Activated CD4-positive, alpha-beta T cell treated with anti-CD3 and anti-CD28 coated beads, Interleukin-2, amount 10 ng/mL, durations not matched to agents 7 days and 5 days (primary cell): ENCODE measurements at places on chromosomes 1 and 21.
A peak's percentile ranks its signal among the peaks of the same experiment; 100 is the strongest.

- H3K36me3 ChIP-seq = no peaks in the 10 kb centered on the region
- H3K4me3 ChIP-seq = no peak overlapping the region
- H3K27me3 ChIP-seq = no peaks in the 10 kb centered on the region
- H3K4me1 ChIP-seq = no peaks in the 10 kb centered on the region
- no peak overlapping the region for H3K27ac ChIP-seq
- no peak for DNase-seq
Measured at GRCh38 chr21:31772674-31773555, 41.0 kb upstream of the SCAF4 start.

- H3K27me3 ChIP-seq = no peaks in the 10 kb centered on the region
- peaks cover 9% of the 10 kb centered on the region for H3K36me3 ChIP-seq
- no peak overlapping the region for H3K27ac ChIP-seq
Measured at GRCh38 chr21:36926989-36927718, 39.3 kb downstream of the HLCS start.

GRCh38 chr1:210367566-210367965 lies 38.9 kb downstream of the HHAT start:
- DNase-seq = no peak
- H3K4me1 ChIP-seq = no peaks in the 10 kb centered on the region
- no peak overlapping the region for H3K4me3 ChIP-seq
- H3K27me3 ChIP-seq = no peaks in the 10 kb centered on the region
- no peak overlapping the region for H3K27ac ChIP-seq
- no peaks in the 10 kb centered on the region for H3K36me3 ChIP-seq

DNA sequence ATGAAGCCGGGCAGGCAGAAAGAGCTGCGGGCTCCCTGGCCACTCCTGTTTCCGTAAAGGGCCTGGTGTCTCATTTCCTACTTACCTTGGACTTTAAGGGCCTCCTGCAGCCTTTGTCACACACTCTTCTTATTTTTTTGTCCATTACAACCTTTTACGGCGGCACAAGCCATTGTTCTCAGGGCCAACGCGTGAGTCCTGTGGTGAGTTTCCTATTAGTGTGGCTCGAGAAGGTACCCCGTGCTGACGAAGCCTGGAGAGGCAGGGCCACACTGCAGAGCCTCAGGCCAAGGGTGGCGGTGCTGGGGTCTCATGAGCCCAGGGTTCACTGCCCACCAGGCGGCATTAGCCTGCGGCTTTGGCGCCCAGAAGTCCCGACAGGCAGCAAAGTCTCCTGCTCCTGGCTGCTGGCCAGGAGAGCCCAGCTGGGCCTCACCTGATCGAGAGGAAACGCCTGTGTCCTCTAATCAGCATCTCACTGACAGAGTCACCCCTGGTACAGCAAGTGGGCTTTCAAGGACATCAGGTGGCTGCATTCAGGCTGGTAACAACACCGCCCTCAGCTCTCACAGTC lies 62.0 kb downstream of the SIK1 start:
- no peaks in the 10 kb centered on the region for H3K27me3 ChIP-seq
- no peak overlapping the region for H3K27ac ChIP-seq
- no peak overlapping the region for H3K4me3 ChIP-seq

DNA sequence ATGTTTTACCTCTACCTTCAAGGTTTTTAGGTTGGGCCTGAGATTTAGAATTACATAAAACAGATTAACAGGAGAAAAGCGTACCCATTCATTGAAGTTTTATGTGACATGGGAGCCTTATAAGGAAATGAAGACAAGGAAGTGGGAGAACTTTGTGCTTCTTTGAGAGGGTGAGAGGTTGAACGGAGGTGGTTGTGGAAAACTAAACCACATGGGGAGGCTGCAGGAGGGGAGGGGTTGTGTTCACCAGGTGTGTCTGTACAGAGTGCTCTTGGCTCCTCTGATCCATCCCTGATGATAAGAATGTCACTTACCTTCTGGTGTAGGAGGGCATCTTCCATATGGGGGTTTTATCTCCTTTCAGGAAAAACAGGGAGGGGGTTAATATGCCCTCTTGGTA lies 2.7 kb downstream of the SLX9 start:
- peaks cover 20% of the 10 kb centered on the region for H3K36me3 ChIP-seq
- peaks cover 52% of the 10 kb centered on the region for H3K4me1 ChIP-seq
- no peak overlapping the region for H3K4me3 ChIP-seq
- no peak for DNase-seq

- H3K36me3 ChIP-seq = no peaks in the 10 kb centered on the region
- H3K27me3 ChIP-seq = peaks cover 31% of the 10 kb centered on the region
- DNase-seq = no peak
- H3K4me3 ChIP-seq = no peak overlapping the region
Measured at GRCh38 chr1:213995603-213996002, 7.8 kb downstream of the PROX1 start.

- no peak for DNase-seq
- H3K27ac ChIP-seq = no peak overlapping the region
- H3K4me1 ChIP-seq = no peaks in the 10 kb centered on the region
- no peaks in the 10 kb centered on the region for H3K27me3 ChIP-seq
- H3K36me3 ChIP-seq = no peaks in the 10 kb centered on the region
Measured at GRCh38 chr1:171468120-171468750, 17.1 kb upstream of the PRRC2C start.

DNA sequence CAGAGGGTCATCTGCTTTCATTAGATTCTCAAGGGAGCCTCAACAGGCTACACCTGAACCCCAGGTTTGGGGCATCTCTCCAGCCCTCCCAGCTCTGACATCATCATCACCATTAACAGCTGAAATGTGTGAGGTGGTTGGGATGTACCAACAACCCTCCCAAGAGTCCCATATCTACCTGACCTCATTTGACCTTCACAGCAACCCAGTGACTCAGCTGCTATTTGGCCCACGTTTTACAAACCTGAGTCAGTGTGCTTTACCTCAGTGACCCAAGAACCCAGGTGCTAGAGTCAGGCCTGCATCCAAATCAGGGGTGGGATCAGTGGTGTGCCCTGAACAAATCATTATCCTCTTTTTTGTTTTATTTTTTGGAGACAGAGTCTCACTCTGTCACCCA lies 53.3 kb upstream of the TINAGL1 start:
- no peaks in the 10 kb centered on the region for H3K36me3 ChIP-seq
- H3K27ac ChIP-seq = no peak overlapping the region
- no peaks in the 10 kb centered on the region for H3K4me1 ChIP-seq
- no peak overlapping the region for H3K4me3 ChIP-seq
- no peak for DNase-seq

DNA sequence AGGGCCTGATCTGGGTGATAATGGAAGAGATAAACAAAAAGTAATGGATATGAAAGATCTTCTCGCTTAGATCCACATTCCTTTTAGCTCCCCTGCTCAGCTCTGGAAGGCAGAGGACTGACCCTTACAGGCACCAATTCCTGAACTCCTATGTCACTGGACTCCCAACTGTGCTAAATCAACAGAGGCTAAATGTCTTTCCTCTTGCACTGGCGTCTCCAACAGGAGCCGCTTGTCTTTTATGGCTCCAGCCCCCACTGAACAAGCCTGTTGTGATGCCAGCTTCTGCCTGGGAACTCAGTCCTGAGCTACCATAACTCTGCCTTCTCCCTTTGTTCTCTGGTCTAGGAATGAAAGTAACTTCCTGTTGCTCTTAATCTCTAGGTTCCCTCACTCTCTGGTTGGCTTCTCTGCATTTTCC lies 142.1 kb upstream of the COL11A1 start:
- no peak for DNase-seq
- no peak overlapping the region for H3K4me3 ChIP-seq
- no peaks in the 10 kb centered on the region for H3K27me3 ChIP-seq
- H3K27ac ChIP-seq = no peak overlapping the region

DNA sequence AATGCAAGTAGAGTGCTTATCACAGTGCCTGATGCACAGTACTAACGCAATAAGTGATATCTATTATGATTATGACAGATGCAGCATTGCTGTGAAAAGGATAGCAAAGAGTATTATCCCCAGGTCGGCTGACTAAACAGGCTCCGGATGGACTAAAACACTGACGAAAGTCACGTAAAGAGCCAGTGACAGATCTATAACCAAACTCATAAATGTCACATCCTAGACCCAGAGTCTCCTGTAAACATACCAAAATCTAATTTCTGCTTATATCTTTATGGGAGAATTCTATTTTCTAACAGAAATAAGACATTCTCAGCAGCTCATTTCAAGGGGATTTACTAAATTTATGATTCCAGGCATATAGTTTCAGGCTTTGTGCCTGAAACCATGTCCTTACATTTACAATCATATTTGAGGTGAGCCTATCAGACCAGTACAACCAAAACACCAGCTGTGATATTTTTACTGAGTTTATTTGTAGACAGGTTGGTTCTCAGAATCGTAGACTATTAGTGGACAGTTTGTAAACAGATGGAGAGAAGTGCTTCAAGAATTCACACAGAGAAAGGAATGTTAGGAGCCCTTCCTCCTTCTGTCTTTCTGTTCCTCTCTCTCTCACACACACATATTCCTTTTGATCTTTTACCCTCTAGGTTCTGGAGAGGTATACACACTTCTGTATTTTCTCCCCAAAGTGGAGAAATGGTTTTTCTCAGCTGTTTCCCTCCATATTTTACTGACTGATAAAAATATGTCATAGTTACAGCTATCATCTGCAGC lies 52.4 kb upstream of the WDR26 start:
- DNase-seq = no peak
- H3K4me3 ChIP-seq = no peak overlapping the region
- peaks cover 2% of the 10 kb centered on the region for H3K36me3 ChIP-seq
- H3K4me1 ChIP-seq = peaks cover 13% of the 10 kb centered on the region
- H3K27me3 ChIP-seq = no peaks in the 10 kb centered on the region

DNA sequence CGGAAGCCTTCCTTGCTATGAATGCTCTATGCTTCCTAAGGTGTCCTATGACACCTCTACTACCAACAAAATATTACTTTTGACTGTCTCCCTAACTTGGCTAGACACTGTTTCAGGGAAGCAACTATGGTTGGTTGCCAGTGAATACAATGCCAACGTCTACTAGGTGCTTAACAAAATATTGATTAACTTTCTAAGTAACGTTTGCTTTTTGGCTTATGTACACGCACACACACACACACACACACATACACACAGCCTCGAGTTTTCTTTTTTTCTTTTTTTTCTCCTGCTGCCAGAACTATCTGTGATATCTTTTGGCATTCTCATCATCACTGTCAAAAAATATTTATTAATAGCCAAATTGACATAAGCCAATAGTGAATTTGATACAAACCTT lies 864.0 kb downstream of the PLA2G4A start:
- no peaks in the 10 kb centered on the region for H3K36me3 ChIP-seq
- H3K27me3 ChIP-seq = no peaks in the 10 kb centered on the region
- no peak overlapping the region for H3K27ac ChIP-seq
- no peaks in the 10 kb centered on the region for H3K4me1 ChIP-seq
- DNase-seq = no peak

DNA sequence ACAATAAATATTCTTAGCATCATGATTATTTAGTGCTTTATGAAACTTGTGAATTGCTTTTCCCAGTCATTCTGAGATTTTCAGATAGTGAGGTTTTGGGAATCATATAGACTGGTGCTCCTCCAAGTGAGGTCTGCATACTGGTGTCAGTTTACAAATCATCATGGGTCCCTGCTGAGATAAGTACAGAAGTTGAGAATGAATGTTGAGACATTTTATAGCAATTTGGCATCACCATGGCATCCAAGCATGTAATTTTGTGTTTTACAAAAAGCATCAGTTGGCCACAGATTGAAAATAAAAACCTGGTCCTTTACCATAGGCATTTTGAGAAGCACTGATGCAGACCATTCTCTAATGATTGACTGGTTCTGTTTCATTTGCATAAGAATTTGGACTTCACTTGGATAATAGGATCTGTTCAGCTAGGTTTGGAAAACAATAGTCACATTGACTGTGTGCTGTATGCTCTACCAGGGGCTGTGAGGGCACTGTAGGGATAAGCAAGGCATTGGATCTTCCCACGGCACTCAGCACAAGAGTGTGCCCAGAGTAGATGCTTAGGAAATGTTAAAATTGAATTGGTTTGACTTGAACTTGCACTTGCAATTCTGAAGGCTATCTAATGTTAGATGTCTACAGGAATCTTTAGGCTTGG lies 79.0 kb upstream of the JUN start:
- peaks cover 3% of the 10 kb centered on the region for H3K36me3 ChIP-seq
- H3K4me1 ChIP-seq = peaks cover 18% of the 10 kb centered on the region
- H3K4me3 ChIP-seq = no peak overlapping the region
- no peak for DNase-seq
- no peak overlapping the region for H3K27ac ChIP-seq
- no peaks in the 10 kb centered on the region for H3K27me3 ChIP-seq

GRCh38 chr1:76766381-76766780 lies 100.9 kb upstream of the ST6GALNAC5 start:
- H3K4me3 ChIP-seq = no peak overlapping the region
- no peak overlapping the region for H3K27ac ChIP-seq
- H3K36me3 ChIP-seq = no peaks in the 10 kb centered on the region
- peaks cover 7% of the 10 kb centered on the region for H3K27me3 ChIP-seq
- H3K4me1 ChIP-seq = no peaks in the 10 kb centered on the region
- DNase-seq = no peak

DNA sequence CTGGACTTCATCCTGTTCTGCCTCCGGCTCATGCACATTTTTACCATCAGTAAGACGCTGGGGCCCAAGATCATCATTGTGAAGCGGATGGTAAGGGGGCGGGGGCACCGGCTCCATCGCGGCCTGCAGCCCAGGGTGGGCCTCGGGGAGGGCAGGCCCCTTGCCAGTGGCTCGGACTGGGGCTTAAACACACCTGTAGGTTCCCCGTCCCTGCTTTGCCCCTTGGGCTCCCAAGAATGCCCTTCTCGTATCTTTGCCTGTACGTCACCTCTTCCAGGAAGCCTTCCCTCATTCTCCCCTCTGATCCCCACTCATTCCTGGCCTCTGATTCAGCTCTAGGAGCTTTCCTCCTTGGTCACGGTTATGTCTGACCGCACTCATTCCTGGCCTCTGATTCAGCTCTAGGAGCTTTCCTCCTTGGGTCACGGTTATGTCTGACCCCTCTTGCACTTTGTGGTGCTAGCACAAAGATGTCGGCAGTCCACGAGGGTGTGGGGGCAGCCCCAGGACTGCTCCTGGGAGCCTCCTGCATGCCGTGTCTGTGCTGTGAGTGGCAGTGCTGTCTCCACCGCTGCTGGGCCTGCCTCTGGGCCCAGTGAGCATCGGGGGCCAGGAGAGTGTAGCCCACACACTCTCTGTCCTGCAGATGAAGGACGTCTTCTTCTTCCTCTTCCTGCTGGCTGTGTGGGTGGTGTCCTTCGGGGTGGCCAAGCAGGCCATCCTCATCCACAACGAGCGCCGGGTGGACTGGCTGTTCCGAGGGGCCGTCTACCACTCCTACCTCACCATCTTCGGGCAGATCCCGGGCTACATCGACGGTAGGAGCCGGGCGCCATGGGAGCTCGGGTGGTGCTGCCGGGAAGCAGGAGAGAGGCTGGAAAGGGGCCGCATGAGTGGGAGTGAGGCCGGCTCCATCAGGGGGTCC lies 49.1 kb upstream of the LRRC3 start:
- no peak overlapping the region for H3K4me3 ChIP-seq
- peaks cover 4% of the 10 kb centered on the region for H3K4me1 ChIP-seq
- H3K36me3 ChIP-seq = peaks cover 29% of the 10 kb centered on the region

- peaks cover 60% of the 10 kb centered on the region for H3K27me3 ChIP-seq
- no peak overlapping the region for H3K4me3 ChIP-seq
- no peaks in the 10 kb centered on the region for H3K36me3 ChIP-seq
- no peak overlapping the region for H3K27ac ChIP-seq
- H3K4me1 ChIP-seq = peaks cover 26% of the 10 kb centered on the region
- DNase-seq = no peak
Measured at GRCh38 chr1:161733526-161733925, 12.2 kb downstream of the FCRLB start.

GRCh38 chr1:84971957-84972356 lies 25.0 kb downstream of the MCOLN2 start:
- DNase-seq = no peak
- peaks cover 56% of the 10 kb centered on the region for H3K4me1 ChIP-seq
- peak overlapping the region; percentile 93 for H3K27ac ChIP-seq
- H3K27me3 ChIP-seq = no peaks in the 10 kb centered on the region
- peaks cover 29% of the 10 kb centered on the region for H3K36me3 ChIP-seq
